ENCODE measurements at places on chromosomes 5 and 9. TPM values are rescaled to one million over a fixed set of nuclear protein-coding genes. Genes with fewer than 3 reads are reported as not detected.

GRCh38 chr5:15472116-15472515, 27.9 kb upstream of the FBXL7 start:
- no peak for DNase-seq

DNA sequence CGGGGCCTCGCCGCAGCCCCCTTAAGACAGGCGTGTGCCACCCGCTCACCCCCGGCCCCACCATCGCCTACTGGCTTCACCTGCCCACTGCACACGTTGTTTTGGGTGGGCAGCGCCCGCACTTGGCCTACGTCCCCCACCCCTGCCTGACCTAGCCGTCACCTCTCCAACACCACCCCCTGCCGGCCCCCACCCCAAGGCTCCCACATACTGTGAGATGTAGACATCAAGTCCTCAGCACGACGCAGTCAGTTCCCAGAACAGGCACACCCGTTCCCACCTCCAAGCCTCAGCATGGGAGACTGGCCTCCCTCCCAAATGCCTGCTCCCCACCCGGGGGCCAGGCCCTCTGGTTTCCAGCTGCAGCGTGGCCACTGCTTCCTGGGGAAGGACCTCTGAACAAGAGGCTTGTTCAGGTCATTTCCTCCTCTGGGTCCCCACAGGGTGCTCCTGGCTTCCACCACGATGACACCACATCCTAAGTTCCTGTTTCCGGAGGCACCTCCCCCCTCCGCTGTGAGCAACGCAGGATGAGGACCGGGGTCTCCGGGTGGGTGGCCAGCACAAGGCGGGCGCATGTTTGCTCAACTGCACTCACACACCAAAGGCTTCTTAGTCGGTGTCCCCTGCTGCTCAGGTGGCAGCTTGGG, 11.3 kb downstream of the DBN1 start:
- DNase-seq, result peak; percentile 55

DNA sequence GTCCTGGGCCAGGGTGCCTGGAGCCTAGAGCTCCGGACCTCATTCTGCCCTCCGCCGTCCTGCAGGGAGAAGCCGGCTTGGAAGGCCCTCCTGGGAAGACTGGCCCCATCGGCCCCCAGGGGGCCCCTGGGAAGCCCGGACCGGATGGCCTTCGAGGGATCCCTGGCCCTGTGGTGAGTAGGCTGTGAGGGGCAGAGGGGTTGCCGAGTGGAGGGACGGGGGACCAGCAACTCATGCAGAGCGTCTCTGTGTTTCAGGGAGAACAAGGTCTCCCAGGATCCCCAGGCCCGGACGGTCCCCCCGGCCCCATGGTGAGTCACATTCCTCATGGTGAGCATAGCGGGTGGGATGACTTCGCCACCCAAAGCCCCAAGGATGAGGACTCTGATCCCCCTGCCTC, 62.0 kb upstream of the FCN2 start:
- DNase-seq, result no peak

DNA sequence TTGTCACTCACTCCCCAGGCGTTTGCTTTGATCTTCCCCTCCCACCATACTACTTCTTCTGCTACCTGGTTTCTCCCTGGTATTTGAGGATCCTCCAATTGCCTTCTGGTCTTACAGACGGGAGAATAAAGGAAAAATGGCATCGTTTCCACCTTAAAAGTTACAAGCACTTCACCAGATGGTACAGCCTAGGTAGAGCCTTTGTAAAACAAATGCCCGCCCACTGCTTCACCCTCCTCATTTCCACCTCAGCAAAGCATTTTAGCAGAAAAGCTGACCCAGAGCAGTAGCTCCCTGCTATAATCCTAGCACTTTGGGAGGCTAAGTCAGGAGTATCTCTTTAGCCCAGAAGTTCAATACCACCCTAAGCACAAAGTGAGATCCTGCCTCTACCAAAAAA, 5.1 kb upstream of the ANXA2R start:
- DNase-seq, result no peak

- no peak for DNase-seq
Measured at GRCh38 chr5:5645198-5645597, 222.7 kb downstream of the ICE1 start.

- DNase-seq, result no peak
Measured at GRCh38 chr9:86589273-86589672, 235.1 kb upstream of the TUT7 start.

- no peak for DNase-seq
Measured at GRCh38 chr5:127568166-127568565, 50.7 kb downstream of the PRRC1 start.

- DNase-seq, result no peak
Measured at GRCh38 chr5:142671266-142671665, 14.6 kb downstream of the FGF1 start.

- DNase-seq, result no peak
Measured at GRCh38 chr9:96029722-96030530, 154.4 kb downstream of the ERCC6L2 start.

DNA sequence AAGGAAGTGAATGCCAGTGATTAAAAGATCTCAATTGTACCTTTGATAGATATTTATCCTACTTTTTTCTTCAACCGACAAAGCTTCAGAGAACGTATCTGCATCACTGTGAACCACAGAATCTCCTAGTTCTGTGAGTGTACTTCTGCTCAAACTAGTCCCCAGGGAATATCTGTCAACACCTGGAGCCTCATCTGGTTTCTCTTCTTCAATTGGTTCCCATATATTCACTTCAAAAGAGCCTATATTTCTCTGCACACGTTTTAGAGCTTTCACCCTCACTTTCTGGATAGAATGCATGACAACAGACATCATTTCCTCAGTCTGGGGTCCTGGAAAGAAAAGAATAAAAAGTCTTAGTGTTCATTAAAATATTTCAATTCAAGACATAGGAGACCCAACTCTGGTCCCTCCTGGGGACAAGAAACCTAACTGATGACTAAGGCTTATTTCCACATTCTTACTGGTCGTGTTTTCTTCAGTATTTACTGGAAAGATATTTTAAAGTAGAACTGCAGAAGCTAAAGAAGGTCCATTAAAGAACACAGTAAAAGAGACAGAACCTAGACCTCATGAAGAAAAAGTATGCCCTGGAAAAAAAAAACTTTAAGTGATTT, 64.3 kb downstream of the CPLANE1 start:
- DNase-seq, result no peak

DNA sequence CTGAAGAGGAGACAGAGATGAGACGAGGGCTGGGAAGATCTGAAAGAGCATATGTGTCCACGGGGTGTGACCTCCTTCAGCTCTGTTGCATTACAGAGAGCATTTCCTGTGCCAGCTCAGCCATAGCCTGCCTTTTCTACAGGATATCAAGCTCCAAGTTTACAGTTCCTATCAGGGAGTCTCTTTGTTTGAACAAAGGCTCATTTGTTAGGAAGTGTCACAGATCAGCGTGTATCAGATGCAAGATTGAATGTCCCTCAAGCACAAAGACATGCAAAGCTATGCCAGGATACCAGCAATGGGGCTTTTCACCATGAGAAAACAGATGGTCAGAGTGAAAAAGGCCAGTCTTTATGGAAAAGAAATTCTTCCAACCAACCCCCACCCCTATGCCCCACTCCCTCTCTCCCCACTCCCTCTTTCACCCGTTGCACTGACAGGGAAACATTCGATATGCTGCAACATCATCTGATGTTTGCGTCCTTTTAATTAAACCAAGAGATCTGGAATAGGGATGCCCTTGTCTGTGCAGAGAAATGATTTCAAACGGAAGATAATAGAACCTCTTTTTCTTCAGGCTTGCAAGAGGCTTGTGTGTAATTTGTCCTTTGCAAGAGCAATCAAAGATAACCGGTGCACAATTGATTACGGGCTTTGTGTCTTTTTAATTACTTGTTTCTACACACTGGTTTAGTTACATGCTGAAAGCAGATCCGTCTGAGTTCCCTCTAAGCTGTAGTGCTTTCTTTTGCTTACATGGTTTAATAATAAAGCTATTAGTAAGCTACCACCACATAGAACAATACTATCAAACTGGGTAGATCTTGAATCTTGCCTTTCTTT, 263.1 kb upstream of the RGMB start:
- DNase-seq, result no peak

- DNase-seq, result no peak
Measured at GRCh38 chr9:21831841-21832509, 29.5 kb downstream of the MTAP start.

AQP3 gene
- total RNA-seq, result 37.2 TPM

HMMR gene
- 0.10 TPM for total RNA-seq

CATSPER3 gene
- 0.37 TPM for total RNA-seq

ADRA1B gene
- 1.2 TPM for total RNA-seq

Data from heart right ventricle (tissue), 16 donors.